ENCODE measurements at places on chromosomes 2 and 18. TPM values are rescaled to one million over a fixed set of nuclear protein-coding genes. Genes with fewer than 3 reads are reported as not detected.

Gene ABCB11
- 1.2 TPM for total RNA-seq

Gene SATB2
- total RNA-seq, result 20.8 TPM

Gene SDC1
- 17.1 TPM for total RNA-seq

Gene TRAPPC12
- total RNA-seq, result 72.7 TPM

Gene LRRTM4
- 70.6 TPM for total RNA-seq

Measured in diencephalon (tissue), 1 donor.